ENCODE measurements at places on chromosomes 5 and 9.

DNA sequence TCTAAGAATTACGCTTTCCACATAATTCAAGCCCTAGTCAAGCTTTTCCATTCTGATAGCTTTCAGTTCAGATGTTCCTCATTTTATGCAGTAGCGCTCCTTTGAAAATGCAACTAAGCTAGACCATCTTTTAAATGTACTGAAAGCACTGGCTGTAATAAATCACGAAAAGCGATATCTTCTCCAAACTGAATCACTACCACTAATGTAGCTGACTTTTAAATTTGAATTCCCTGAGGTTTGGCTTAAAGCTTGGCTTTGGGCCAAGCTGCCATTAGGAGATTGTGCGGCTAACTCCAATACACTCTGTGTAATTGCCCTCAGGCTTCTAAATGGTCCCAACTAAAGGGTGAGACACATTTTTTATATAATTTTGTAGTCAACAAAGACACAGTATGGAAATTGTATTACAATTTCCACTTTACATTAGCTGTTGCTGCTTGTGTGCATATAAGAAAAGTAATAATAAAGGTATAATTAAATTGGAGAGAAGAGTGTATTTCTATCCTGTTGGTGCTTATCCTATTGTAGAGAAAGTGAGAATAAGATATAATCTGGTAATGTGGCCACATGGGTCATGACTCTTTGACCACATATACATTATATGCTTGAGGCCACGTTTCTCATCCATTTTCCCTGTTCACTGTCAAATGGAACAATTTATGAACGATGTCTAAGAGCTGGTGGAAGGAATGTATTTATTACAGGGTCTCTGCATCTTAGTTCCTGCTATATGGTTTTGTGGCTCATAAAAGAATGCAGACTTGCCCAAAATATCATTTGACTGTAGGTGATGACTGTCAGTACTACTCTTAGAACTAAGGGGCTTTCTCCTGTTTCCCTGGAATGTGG, 118.7 kb upstream of the TAF11L2 start:
- DNase-seq, result peak; percentile 42

GRCh38 chr5:150595466-150596031, 44.9 kb upstream of the SYNPO start:
- no peak for DNase-seq

DNA sequence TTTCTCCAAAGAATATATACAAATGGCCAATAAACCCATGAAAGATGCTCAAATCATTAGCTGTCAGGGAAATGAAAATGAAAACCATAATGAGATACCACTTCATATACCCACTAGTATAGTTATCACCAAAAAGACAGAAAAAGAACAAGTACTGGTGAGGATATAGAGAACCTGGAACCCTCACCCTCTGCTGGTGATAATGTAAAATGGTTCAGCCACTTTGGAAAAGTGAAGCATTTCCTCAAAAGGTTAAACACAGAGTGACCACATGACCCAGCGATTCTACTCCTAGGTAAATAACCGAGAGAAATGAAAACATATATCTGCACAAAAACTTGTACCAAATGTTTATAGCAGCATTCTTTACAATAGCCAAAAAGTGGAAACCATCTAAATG, 72.0 kb downstream of the HSD17B3 start:
- DNase-seq, result no peak

DNA sequence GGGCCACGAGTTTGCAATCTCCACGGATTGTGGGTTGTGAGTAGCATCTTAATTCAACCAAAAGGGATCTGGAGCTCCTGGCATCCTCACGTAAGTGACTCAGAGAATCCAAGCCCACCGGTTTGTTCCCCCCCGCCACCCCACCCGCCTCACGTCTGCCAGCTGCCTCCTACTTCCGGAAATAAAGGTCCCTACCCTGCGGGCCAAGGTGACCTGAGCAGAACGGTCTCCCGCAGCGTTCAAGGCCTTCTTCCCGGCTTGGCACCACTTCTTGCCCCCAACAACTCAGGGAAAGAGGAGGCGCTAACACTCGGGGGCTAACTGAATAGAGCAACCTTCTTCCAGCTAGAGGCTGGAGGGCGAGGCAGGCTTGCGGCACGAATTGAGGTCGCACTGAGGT, 8.8 kb upstream of the GPRIN1 start:
- no peak for DNase-seq

- no peak for DNase-seq
Observed at GRCh38 chr5:110590187-110590586, 136.3 kb downstream of the TMEM232 start.

Measured in NCI-H1417 treated with DMSO at 0.1 percent for 48 hours (cell line).